Stimulated activated CD8-positive, alpha-beta memory T cell treated with anti-CD3 and anti-CD28 coated beads, Interleukin-15, amount 100 ng/mL, for 4 hours (primary cell): ENCODE measurements at places on chromosomes 12 and 14.

GRCh38 chr12:44817687-44818086 is 58.4 kb downstream of the NELL2 start:
- DNase-seq: no peak

- DNase-seq: no peak
Observed at GRCh38 chr12:104054681-104055346, 4.8 kb upstream of the GLT8D2 start.

DNA sequence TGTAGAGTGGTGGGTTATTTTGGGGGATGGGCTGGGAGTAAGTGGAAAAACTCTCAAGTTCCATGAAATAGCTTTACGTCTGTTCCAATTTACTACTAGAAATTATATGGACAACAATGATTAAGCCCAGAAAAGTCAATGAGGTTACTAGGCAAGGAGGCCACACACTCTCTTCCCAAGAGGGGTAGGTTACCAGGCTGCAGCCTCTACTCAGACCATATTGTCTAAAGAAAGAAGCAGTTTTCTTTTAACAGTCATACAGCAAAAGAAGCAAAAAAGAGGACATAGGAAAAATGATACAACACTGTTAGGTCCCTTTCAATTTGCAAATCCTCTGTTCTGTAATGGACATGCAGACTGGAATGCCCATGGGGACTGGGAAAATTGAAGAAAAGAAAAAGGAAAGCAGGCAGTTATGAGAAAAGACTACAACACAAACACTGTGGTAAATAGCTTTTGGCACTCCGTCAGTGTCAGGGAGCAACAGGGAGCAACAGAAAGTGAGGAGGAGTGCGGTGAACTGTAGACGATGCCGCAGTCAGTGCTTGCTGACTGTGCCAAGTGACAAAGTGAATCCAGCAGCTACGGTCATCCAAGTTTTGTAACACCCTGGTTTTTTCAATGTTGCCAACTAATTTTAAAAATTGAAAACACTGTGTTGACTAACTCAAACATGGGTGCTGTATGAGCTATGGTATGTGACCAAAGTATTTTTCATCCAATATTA is 39.8 kb upstream of the HMGA2 start:
- no peak for DNase-seq

GRCh38 chr12:88870000-88870737 is 289.9 kb upstream of the KITLG start:
- no peak for DNase-seq

- peak; percentile 41 for DNase-seq
Observed at GRCh38 chr12:122421821-122422729, at the start of gene CLIP1. Gene CLIP1, minus strand, starts transcription at chr12:122422669. Its CDS starts 42,217 bp downstream, at chr12:122380452.

DNA sequence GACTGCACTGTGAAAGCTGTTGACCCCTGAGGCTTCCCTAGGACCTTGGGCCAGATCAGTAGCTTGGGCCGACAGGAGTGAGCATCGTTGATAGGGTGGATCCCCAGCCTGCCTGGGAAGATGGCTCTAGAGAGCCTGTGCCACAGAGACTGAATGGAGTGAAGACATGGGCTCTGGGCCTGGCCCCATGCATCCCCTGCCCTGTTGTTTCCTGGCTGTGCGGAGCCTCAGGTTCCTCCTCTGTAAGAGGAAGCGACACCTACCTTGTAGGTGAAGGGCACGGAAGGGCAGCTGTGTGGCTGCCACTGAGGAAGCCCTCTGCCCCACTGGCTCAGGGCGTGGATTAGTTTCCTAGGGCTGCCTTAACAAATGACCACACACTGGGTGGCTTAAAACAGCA is 23.9 kb downstream of the PLEKHG3 start:
- DNase-seq: no peak

DNA sequence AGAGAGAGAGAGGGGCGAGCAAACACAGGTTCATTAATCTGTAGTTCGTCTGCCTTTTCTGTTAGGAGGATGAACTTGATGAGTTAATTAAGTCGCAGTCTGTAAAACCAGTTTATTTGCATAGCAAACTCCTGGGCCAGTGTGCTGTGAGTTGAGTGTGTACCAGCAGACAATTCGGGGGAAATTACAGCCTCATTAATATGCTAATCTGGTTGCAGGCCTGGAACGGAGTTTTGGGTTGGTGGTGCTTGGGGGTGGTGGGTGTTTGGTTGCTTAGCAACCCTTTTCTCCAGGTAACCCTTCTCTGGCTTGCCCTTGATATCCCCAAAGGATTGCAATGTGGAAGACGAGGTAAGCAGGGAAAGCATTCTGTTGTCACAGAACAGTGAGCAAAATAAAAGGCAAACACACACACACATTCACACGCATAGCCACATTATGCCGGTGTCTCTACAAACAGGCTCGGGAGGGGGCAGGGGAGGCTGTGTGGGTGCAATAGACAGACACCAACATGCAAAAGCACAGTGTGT is 29.2 kb upstream of the LHX5 start:
- DNase-seq: no peak

- no peak for DNase-seq
Observed at GRCh38 chr14:57652769-57653168, 159.1 kb upstream of the CCDC198 start.

DNA sequence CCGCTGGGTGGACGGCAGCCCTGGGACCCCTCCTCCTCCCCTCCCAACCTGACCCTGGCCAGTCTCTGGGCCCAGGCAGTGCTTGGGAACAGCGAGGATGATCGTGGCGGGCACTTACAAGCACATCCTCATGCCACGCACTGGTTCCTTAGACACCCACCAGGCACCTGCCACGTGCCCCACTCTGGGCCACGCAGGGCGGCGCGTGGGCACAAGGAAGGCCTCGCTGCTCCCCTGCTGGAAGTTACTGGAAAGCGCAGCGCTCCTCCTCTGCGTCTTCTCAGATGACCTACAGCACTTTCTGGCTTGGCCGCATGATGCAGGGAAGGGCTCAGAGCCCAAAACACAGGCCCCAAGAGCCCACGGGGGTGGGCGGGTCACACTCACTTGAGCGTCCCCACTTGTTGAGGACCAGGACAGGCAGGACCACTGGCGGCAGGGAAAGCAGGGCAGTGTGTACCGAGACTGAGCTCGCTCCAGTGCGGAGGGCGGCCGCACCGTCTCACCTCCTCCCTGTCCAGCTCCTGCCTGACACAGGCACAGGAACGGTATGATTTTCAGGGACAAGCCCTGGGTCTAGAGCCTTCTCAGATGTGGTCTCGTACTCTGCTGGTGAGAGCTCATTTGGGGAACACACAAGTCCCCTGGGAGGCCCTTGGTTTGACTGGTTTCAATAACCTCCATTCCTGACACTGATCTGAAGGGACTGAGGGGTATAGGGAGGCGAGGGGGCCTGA is 128.3 kb upstream of the EVL start:
- no peak for DNase-seq

GRCh38 chr12:32105986-32106516 is 596 bp upstream of the BICD1 start:
- no peak for DNase-seq

DNA sequence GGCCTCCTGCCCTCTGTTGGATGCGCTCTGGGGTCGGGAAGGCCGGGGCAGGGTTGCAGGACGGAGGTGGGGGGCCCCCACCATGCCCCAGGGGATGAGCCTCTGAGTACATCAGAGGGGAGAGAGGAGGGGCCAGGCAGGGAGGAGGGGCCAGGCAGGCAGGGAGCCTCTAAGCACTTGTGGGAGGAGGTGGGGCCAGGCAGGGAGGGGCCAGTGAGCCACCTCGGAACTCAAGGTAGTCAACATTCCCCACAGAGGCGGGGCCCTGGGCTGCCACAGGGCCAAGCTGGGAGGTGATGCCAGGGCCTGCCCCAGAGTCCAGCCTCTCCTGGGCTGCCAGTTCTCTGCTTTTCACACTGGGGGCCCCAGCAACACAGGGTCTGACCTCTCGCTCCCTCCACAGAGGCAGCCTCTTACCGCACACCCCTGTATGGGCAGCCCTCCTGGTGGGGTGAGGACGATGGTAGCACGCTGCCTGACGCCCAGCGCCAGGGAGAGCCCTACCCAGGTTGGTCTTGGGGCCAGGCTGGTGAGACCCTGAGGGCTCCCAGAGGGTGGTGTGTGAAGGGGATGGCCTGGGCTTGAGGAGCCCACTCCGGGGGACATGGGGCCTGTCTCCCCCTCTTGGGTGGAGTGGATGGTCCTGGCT is 17.4 kb downstream of the CEP170B start:
- no peak for DNase-seq

GRCh38 chr12:2329661-2330210 is 276.9 kb downstream of the CACNA1C start:
- no peak for DNase-seq

GRCh38 chr12:2892246-2892645 is 1.6 kb downstream of the TULP3 start:
- no peak for DNase-seq

GRCh38 chr12:62468397-62468796 is 1.8 kb downstream of the MON2 start:
- DNase-seq: no peak

DNA sequence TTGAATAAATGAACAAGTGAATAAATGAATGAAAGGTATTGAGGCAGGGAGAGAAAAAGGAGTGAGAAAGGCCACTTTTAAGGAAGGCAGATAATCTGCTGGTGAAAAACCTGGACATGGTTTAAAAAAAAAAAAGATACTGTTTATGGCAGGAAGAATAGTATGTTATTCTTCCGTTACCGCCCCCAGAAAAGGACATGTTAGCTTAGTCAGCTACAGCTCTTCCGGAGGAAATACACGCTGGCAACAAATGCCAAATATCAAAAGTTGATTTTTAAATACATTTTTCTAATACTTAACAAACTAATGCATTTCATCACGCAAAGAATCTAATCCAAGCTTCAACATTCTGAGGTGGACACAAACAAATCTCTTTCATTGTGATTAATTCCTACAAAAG is 43.2 kb downstream of the SLC5A8 start:
- no peak for DNase-seq

DNA sequence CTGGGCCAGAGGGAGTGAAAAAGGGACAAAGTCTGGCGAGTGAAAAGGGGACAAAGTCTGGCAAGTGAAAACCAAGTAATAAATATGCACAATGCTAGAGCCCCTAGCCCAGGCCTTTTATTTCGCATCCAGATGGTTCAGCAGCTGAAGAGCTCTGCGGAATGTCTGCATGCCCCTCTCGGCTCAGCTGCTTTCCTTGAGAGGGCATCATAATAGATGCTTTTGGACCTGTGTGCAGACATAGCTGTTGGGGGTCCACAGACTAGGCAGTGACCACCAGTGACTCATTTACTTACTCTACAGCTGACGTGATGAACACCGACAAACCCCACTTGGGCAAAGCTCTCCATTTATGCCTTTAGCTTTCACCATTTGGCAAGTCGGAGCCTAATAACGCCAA is 4.3 kb downstream of the NIN start:
- DNase-seq: no peak

GRCh38 chr12:95601091-95601961 is 50.0 kb upstream of the USP44 start:
- no peak for DNase-seq
